H54 (cell line): ENCODE measurements at places on chromosomes 5 and 9.

GRCh38 chr9:85630676-85631075 lies 111.1 kb downstream of the AGTPBP1 start:
- no peak for DNase-seq

GRCh38 chr9:121322037-121322736 lies 47.9 kb downstream of the STOM start:
- peak; percentile 88 for DNase-seq

- no peak for DNase-seq
Observed at GRCh38 chr9:19117039-19117716, 10.1 kb downstream of the PLIN2 start.

GRCh38 chr9:38181232-38181631 lies 112.2 kb upstream of the SHB start:
- no peak for DNase-seq

- DNase-seq: no peak
Observed at GRCh38 chr5:112604732-112605630, 132.7 kb upstream of the APC start.
